Fibroblast of skin of abdomen (primary cell): ENCODE measurements at places on chromosomes 13 and 19.

DNA sequence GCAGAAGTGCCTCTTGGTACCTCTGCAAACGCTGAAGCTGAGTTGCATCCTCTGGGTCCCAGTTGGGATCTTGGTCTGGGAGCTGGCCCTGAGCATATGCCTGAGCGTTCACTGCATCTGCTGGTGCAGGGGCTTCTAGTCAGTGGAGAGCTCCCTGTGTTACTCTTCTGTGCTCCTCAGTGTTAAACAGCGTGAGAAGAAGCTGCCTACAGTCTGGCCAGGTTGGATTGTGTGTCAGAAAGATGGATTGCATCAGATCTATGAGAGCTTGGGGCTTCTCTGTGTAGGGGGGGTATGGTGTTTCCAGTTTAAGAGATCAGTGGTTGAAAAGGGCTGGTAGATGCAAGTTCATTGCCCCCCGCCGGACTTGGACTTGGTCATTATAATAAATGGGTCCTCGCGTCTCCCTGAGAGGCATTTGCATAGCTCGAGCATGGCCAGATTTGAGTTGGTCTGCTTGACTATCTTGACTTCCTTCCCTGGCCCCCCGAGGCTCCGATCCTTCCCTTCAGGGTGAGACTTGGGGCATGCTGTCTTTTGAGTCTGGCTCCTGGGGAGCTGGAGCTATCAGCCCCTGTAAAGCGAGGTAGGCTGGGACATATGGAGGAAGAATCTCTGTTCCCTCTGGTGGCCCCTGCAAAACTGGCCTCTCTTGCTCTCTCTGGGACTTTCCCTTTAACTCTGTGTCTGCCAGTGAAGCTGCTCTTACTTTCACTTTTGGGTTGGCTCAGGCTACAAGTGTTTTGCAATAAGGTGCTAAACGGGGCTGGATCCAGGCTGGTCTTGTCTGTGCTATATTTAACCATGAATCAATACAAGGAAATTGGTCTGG is 52.9 kb downstream of the OR10H4 start:
- peak; percentile 74 for DNase-seq

DNA sequence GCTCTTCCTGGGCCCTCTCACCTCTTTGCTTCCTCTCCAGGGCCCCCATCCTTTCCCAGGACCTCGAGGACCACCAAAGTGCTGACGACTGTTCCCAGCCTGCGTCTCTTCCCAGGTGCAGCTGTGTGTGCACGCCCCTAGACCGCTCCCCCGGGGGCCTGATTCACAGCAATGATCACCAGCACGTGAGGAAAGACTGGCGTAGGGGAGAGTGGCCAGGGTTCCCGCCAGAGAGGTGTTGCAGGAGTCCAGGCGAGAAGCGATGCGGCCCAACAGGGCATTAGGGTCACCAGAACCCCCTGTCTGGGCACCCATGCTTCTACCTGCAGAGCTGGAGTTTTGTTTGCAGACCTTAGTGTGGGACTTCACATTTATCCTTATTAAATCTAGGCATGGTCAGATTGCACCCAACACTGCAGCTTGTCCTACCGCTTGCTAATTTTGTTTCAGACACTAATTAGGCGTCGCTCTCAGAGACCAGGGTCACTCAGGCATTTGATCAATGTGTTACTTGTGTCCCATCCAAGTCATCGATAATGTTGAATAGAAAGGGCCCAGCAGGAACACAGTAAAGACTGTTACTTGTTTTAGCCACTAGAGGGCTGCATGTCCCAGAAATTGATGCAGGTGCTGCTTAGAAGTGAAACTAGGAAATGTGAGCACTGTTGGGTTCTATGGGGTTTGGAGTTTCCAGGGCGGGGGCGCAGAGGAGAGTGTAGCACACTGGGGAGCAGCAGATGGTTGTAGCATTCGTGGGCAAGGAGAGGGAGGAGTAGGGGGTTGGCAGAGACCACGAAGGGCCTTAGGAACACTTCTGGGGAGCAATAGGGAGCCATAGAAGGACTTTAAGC is 53.2 kb downstream of the CDADC1 start:
- peak; percentile 74 for DNase-seq

GRCh38 chr13:79659121-79659521 is 178.2 kb downstream of the NDFIP2 start:
- peak; percentile 60 for DNase-seq

GRCh38 chr13:24103782-24104372 is 56.6 kb upstream of the SPATA13 start:
- peak; percentile 19 for DNase-seq

- DNase-seq = peak; percentile 38
Observed at GRCh38 chr13:48873587-48873986, 102.1 kb upstream of the FNDC3A start.

- DNase-seq = no peak
Observed at GRCh38 chr13:28110414-28110813, 10.0 kb upstream of the FLT3 start.

DNA sequence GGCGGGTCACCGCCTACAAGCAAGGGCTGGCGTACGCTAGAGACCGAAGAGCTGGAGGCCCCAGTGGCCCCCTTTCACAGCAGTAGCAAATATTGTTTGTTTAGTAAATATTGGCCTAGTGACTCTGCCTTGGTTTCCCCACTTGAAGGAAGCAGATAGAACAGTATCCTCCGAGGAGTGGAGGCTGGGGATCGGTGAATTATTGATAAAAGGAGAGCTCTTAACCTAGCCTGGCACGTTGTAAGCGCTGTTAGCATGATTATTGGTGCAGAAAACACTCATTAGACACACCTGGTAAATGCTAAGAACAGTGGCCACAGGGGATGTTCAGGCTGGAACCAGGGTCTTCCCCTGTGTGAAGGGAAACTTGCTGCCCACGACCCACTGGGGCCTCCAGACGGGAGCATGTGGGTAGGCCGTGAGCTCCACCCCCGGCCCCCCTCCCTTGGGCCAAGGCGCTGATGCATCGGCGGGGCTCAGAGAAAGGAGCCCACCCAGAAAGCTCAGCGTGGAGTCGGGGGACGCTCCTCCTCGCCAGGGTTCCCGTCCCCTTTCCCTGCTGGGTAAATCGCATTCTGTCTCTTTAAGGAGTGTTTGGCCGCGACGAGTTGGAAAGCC is 2.3 kb downstream of the IER2 start:
- DNase-seq = no peak

- no peak for DNase-seq
Observed at GRCh38 chr19:13977803-13978202, 25.5 kb downstream of the DCAF15 start.

DNA sequence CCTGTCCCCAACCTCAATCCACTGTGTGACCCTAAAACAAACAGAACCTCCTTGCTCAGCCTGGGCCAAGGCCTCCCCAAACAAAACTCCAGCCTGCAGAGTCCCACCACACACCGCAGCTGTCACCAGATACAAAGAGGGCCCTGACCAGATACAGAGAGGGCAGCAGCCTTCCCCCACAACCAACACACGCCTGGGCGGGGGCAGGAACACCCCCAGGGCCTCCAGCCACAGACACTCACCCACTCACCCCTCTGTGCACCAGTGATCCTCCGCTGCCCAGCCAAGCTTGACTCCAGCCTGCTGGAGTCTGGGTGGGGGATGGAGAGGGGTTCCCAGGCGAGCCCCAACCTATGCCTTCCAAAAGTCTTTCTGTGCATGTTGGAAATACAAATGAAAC is 5.9 kb upstream of the CIRBP start:
- no peak for DNase-seq
